Uterine smooth muscle cell (primary cell): ENCODE measurements at places on chromosomes 16 and 17. TPM values are rescaled to one million over a fixed set of nuclear protein-coding genes. Genes with fewer than 3 reads are reported as not detected.

The SLC12A3 gene
- total RNA-seq, result under 0.01 TPM in 1 of 2 replicates, not detected in the other

The GNG13 gene
- total RNA-seq, result not detected in 2 replicates

The CALB2 gene
- total RNA-seq, result 0.22 and 0.50 TPM in 2 replicates

The OR1F1 gene
- not detected in 2 replicates for total RNA-seq

The TNFRSF13B gene
- total RNA-seq, result not detected in 2 replicates

The CES3 gene
- total RNA-seq, result 0.25 and 0.55 TPM in 2 replicates

The KNOP1 gene
- 9.7 and 11.6 TPM in 2 replicates for total RNA-seq

The SLX1B gene
- 13.0 and 22.5 TPM in 2 replicates for total RNA-seq

The CD300LB gene
- not detected in 2 replicates for total RNA-seq

The IKZF3 gene
- total RNA-seq, result not detected in 2 replicates

The CDK10 gene
- 58.2 and 58.4 TPM in 2 replicates for total RNA-seq

The TMEM204 gene
- 4.8 and 7.2 TPM in 2 replicates for total RNA-seq

The TEKT1 gene
- not detected in 2 replicates for total RNA-seq

The CCL17 gene
- not detected in 2 replicates for total RNA-seq

The G6PC1 gene
- total RNA-seq, result not detected in 2 replicates

The ABCA10 gene
- 0.44 and 1.00 TPM in 2 replicates for total RNA-seq

The MYH1 gene
- under 0.01 TPM in 1 of 2 replicates, not detected in the other for total RNA-seq

The PPP1R1B gene
- not detected in 2 replicates for total RNA-seq

The CFAP97D1 gene
- under 0.01 TPM in 1 of 2 replicates, not detected in the other for total RNA-seq

The NPW gene
- 0.33 and 0.87 TPM in 2 replicates for total RNA-seq

The CDR2L gene
- total RNA-seq, result 11.7 and 14.8 TPM in 2 replicates

The SNAI3 gene
- 0.11 and 0.12 TPM in 2 replicates for total RNA-seq

The CCL5 gene
- total RNA-seq, result not detected in 2 replicates
